ENCODE measurements at places on chromosomes 16 and 17. TPM values are rescaled to one million over a fixed set of nuclear protein-coding genes. Genes with fewer than 3 reads are reported as not detected.

- no peak for DNase-seq
Measured at GRCh38 chr16:47571049-47571448, 109.9 kb downstream of the PHKB start.

- no peak for DNase-seq
Measured at GRCh38 chr17:81955058-81955681, 5.8 kb downstream of the NOTUM start.

DNA sequence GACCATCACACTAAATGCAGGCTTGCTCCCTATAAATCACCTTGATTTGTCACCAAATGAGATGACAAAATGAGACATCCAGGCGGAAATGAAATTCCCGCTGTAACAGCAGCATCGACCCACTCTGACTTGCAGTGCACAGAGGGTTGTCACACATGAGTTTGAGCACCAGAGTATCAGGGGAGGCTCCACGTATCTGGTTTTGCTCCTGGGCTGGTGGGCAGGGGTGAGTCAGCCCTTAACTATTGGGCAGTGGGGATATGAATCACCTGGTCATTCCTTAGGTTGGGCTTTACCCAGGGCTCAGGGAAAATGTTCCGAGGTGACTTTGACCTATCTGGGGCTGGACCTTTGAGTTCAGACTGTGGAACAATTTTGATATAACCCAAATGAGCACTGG, 245.2 kb upstream of the CCL2 start:
- no peak for DNase-seq

DNA sequence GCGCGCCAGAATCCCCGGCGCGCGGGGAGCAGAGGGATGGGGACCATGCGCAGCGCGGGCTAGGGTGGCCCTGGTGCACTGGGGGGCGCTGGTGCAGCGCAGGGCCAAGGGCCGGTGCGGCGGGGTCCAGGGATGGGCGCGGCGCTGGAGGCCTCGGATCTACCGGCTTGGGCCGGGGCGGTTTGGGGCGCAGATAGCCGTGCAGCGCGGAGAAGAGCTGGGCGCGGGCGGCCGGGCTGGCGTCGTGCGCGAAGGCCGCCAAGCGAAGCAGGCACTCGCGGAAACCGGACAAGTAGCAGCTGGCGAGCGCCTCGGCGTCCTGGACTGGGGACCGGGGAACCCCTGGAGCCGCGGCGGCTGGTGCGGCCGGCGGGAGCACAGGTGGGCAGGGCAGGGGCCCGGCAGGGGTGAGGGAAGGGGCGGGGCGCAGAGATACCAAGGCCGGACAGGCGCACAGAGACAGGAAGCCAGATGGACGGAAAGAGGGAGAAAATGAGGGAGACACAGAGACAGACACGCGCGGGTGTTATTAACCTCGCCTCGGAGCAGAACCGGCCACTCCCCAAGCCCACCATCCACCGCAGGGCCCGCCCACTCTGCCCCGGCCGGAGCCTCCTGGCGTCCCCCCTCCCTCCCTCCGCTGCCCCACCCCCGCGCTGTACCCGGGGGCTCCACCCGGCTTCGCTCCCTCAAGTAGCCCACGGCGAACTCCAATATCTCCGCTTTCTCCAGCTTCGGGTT, 2.1 kb downstream of the HES7 start:
- DNase-seq: peak; percentile 72

GRCh38 chr16:42691-43090, 10.7 kb downstream of the POLR3K start:
- DNase-seq: no peak

The CDIP1 gene
- polyA plus RNA-seq: 6.3 TPM

The C17orf107 gene
- 0.67 TPM for polyA plus RNA-seq

The HBA2 gene
- 0.19 TPM for polyA plus RNA-seq

Data from fibroblast of lung (primary cell).